ENCODE measurements at places on chromosomes 16 and 17.

GRCh38 chr17:73089322-73090317 lies 2.9 kb downstream of the SLC39A11 start:
- DNase-seq = no peak

DNA sequence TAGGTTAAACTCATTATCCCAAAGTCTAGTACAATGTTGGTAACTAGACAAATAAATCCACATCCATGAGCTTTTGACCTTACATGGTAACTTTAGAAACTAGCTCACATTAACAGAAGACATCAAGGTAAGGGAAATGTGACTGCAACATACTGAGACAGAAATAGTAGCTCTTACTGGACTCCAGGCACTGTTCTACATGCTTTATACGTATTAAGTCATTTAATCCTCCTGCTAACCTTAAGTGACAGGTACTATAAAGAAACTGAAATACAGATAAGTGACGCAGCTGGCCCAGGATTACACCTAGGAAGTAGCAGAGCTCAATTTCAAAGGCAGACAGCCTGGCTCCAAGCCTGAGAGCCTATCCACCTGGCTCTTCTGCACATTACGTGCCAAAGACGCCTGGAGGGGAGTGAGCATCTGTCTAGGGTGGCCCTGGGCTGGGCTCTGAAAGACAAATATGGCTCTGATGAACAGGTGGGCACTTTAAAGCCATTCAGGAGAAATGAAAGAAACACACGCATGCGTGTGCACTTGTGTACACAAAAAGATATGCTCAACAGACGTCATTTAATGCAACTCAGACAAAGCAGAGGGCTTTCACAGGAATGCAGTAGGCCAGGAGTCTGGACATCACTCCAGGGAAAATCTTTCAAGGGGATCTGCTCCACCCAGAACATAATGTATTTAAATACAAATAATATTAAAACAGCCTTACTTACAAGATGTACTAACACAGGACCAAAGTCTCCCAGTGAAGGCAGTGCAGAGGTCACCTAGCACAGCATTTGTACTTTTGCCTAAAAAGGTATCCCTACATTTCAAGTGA lies 4.4 kb downstream of the ZC3H7A start:
- peak; percentile 84 for DNase-seq

DNA sequence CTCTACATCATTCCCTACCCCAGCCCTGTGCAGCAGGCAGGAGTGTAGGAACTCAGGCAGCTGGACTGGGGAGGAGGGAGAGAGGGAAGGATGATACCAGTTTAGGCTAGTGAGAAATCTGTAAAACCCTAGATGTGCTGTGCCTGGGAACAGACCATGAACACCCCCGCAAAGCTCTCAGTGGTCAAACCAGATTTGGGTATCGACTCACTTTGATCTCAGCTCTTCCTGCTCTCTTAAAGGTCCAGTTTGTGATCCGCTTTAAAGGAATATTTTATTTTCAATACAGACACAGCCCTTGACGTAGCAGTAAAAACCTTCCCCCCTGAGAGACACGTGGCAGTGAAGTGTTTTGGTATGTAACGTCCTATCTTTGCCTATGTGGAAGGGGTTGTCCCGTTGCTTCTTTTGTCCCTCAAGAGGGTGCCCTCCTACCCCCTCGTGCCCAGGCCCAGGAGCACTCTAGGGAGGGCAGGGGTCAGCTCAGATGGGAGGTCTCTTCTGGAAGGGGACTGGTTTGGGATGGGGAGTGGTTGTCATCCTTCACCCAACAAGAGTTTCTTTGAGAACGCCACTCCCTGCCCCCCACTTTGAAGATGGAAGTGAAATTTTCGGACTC lies 19.3 kb upstream of the TBX2 start:
- DNase-seq = no peak

- no peak for DNase-seq
Observed at GRCh38 chr17:72580321-72581127, 459.7 kb downstream of the SOX9 start.

GRCh38 chr16:68526143-68526781 lies 12.8 kb upstream of the ZFP90 start:
- no peak for DNase-seq
